ENCODE measurements at places on chromosomes 1 and 21. TPM values are rescaled to one million over a fixed set of nuclear protein-coding genes. Genes with fewer than 3 reads are reported as not detected.

DNA sequence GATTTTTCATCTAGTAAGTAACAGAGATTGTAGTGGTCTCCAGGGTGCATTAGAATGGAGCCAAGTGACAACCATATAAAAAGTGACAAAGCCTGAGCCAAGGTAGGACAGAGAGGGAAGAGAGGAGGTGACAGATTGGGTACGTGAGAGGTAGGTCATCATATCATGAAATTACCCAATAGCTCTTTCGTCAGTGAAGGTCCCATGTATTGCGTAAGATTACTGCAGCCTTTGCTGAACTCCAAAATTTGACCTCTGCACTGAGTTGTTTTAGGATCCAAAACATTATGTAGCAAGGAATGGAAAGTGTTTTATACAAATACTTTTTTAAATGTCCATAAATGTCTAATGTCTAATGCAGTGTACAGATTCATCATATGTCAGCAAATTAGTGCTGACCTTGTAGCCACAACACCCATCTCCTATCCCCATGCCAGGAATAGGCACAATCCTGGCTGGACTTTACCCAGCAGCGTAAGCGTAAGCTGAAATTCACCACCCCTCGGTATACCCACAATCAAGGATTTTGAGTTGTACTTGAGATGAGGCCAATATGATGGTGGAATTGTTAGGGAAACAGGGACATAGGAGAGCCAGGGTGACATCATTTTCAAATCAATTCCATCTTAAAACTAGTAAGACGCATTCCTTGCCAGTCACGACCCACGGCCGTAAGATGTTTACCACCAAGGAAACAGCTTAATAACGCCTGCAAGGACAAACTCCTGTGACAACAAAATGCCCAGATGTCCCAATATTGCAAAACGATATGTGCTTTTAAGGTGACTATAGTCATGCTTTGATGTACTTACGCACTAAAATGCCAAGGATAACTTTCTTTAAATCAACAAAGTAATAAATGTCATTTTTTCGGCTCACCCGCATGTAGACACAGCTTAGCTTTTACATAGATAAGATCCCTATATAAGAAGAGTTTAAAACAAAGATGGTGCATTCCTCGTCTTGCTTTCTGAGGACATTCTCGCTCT is 38.1 kb upstream of the GREM2 start:
- no peak for DNase-seq

GRCh38 chr1:32112806-32113375 is 5.0 kb downstream of the KPNA6 start:
- DNase-seq = no peak

DNA sequence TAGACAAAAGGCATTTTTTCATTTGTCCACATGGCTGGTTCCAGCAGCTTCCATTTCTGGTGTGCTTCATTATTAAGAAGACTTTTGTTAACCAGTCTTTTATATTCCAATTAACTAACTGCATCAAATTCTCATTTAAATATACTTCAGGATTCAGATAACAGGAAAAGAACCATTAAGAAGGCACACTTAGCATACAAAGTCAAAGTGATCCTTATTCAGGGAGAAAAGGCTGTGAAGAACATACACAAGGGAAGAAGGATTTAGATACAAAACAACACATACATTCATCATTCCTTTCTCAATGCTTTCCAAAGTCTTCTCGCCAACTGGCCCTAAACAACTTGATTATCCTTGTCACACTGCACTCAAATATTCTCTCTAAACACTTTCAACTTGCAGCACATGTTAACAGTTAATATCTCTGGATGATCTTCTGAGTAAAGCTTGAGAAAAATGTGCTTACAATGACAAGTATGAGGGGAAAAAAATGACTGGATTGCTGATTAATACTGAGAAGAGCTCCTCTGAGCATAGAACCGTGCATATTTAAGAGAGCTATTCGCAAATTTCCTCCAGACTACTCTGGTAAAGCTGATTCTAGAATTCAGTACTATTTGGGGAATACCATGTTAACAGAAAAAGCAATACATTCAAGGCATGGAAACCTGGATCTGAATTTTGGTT is 225.2 kb upstream of the TNR start:
- DNase-seq = no peak

DNA sequence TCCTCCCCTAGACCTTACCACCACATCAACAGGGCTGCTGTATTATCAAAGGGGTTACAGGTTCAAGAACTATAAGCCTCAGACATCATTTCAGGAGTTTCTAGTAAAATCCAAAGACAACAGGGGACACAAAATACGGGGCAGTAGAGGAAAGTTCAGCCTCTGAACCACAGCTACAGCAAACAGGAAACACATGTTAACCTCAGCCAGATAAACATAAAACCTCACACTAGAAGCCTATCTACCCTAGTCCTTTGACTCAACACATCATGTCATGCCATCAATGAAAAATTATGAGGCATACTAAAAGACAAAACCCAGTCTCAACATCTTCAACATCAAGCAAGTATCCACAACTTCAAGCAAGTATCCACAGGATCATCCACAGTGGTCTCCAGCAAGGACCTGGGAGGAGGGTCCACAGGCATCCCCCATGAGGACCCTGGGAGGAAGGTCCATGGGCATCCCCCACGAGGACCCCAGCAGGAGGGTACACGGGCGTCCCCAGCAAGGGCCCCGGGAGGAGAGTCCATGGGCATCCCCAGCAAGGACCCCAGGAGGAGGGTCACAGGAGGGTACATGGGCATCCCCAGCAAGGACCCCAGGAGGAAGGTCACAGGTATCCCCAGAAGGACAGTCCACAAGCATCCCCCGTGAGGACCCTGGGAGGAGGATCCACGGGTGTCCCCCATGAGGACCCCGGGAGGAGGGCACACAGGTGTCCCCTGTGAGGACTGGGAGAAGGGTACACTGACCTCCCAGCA is 440.0 kb downstream of the MATN1 start:
- no peak for DNase-seq

GRCh38 chr1:167371030-167371429 is 147.3 kb downstream of the CD247 start:
- DNase-seq = no peak

The C4BPB gene
- polyA plus RNA-seq = 1.7 TPM

The PEAR1 gene
- polyA plus RNA-seq = 5.6 TPM

The TEX38 gene
- polyA plus RNA-seq = not detected

Measured in aorta (tissue), 5 donors.